ENCODE measurements at places on chromosomes 6 and 20.

DNA sequence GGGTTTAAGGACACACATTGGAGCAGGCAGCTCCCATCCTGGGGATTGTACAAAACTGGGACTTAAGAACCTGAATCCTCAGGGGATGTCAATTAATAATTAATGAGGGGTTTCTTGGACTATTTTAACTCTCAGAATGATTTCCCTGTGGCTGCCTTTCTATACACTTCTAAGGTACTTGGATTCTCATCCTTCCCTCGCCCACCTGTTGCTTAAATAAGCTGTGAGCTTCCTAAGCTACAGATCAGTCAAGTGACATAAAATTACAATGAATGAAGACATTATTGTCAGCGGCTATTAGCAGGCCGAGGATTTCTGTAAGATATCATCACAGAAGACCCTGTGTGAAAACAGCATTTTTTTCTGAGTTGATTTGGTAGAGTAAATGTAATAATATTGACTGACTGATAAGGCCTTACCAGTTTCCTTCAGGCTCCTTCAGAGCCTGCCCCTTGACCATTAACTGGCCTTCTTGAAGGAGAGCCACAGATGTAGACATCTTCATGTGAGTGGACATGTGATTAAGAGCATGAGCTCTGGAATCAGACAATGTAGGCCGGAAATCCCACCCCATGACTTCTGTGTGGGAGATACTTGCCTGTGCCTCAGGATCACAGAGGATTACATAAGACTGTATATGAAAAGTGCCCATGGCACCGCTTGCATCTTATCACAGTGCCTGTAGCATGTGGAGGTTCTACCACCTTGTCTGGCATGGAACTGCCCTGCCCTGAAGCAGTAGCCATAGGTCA, 101.7 kb downstream of the TULP4 start:
- DNase-seq, result no peak

DNA sequence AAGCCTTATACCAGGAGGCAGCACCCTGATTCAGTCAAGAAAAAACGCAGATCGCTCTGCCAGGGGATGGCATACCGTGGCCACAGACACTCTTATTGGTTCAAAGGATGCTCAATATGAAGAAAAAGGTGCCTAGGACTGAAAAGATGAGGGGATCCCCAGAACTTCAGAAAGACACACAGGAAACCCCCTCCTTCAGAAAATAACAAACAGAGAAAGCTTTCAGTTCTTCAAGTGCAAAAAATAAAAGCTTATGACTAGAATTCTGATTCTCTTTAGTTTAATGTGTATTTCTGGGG, 17.7 kb upstream of the MYB start:
- DNase-seq, result no peak

DNA sequence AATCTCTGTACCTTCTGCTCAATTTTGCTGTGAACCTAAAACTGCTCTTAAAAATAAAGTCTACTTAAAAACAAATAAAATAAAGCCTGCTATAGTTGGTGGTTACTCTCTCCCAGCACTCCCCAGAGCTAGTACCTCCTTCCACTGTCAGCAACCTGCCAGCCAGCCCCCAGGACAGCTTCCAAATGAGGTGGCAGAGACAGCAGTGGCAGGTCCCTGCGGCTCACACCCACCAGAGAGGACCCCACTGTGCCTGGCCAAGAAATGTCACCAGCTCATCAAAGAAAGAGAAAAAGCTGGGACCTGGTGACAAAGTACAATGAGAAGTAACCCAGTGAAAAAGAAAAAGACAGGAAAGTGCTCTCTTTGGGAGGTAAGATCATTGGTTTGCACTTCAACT, 15.2 kb downstream of the APMAP start:
- no peak for DNase-seq

GRCh38 chr20:23159256-23159946, 73.3 kb upstream of the CD93 start:
- no peak for DNase-seq

DNA sequence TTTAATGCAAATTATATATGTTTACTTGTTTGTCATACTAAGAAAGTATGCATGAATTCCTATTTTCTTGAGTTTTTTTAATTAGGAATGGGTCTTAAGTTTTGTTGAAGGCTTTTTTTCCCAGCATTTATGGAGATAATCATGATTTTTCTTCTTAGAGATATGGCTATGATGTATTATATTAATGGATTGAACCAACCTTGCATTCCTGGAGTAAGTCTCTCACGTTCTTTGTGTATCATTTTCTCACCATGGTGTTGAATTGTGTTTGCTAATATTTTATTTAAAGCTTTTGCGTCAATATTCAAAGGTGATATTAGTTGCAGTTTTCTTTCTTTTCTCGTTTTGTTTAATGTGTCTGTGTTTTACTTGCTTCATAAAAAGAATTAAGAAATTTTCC, 48.4 kb upstream of the SLC35D3 start:
- no peak for DNase-seq

- DNase-seq, result no peak
Measured at GRCh38 chr6:33507261-33507660, 52.9 kb downstream of the ZBTB9 start.
